ENCODE measurements at places on chromosomes 4 and X. TPM values are rescaled to one million over a fixed set of nuclear protein-coding genes. Genes with fewer than 3 reads are reported as not detected.

TMEM271 gene
- total RNA-seq, result not detected

WAS gene
- total RNA-seq, result under 0.01 TPM

GRCh38 chrX:80331285-80331684 lies 89.0 kb upstream of the TENT5D start:
- DNase-seq, result no peak

GRCh38 chr4:187302457-187303150 lies 578.9 kb upstream of the FAT1 start:
- no peak for DNase-seq

Measured in lung microvascular endothelial cell (primary cell).